Activated T-cell treated with anti-CD3 and anti-CD28 coated beads, Interleukin-2, amount 50 U/mL, for 1 hour (primary cell): ENCODE measurements at places on chromosomes 1 and 21.

GRCh38 chr1:155967341-155968050 is 10.9 kb downstream of the ARHGEF2 start:
- no peak for DNase-seq

GRCh38 chr1:16405441-16405840 is 31.8 kb downstream of the SPATA21 start:
- no peak for DNase-seq

- DNase-seq = no peak
These were observed 15.2 kb upstream of the HMCN1 start for GRCh38 chr1:185719021-185719420.

- DNase-seq = no peak
These were observed 55.9 kb downstream of the SIK1 start for GRCh38 chr21:43370888-43371570.

GRCh38 chr1:26353976-26354820 is at the start of gene CRYBG2:
Gene CRYBG2, minus strand, starts transcription at chr1:26354130. Its CDS starts 7,473 bp downstream, at chr1:26346657.
- DNase-seq = no peak

- DNase-seq = no peak
These were observed 129.6 kb upstream of the HOOK1 start for GRCh38 chr1:59685101-59685500.

- no peak for DNase-seq
These were observed 1.1 kb upstream of the SLC1A7 start for GRCh38 chr1:53143527-53143926.

DNA sequence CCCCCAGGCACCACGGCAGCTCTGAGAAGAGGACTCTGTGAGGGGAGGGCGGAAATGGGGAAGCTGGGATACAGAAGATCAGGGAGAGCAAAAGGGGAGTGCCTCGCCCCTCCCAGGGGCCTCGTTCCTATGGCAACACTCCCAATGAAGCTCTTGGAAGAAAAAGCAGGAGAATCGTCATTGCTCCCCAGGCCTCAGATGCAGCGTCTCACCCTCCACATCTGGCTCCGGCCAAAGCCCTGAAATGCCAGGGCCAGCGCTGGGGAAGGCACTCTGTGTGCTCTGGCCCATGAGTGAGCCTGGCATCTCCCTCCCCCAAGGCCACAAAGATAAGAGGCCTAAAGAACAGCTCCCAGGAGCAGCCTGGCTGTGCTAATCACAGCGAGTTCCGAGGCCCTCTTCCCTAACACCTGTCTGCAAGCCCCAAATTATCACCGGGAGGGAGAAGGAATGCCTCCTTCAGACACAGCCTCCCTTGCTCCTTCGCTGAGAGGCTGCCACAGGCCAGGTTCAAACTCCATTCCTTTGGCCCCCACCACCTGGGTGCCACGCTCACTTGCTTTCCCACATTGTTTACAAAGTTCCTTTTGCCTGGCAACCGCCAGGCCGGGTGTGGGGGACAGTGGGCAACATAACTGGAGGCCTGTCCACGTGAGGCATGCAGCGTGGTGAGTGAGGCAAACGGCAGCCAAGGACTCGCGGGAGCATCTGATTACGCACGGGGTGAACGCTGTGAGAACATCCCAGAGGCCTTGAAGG is 27.8 kb downstream of the ECE1 start:
- DNase-seq = no peak

DNA sequence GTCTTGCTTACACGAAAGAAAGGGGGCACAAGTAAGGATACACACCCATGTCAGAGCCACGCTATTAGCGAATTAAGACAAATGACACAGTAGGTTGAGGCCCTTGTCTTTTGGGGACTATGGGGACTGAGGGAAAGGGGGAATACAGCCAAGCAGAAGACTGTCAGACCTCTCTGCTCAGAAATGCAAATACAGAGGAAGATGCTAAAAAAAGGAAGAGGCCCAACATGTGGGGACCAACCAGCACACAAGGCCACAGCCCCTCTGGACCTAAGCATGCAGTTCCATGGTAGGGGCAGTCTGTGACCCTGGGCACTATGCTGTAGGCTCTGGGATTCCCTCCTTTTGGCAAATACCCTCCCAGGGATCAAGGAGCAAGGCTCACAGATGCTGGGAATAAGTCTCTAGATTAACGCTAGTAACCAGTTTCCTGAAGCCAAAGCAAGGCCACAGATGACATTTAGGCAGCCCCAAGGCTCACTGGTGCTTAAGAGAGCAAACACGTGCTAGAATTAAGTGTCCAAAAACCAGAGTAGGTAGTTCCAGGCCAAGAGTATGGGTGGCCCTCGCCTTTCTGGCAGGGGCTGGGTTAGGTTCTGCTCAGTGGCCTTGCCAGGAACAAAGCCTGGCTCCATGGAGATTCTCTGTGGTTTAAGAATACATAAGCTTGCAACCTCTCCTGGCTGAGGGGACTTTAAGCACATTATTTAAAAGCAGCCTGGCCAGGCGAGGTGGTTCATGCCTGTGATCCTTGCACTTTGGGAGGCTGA is 38.2 kb downstream of the RABIF start:
- no peak for DNase-seq

DNA sequence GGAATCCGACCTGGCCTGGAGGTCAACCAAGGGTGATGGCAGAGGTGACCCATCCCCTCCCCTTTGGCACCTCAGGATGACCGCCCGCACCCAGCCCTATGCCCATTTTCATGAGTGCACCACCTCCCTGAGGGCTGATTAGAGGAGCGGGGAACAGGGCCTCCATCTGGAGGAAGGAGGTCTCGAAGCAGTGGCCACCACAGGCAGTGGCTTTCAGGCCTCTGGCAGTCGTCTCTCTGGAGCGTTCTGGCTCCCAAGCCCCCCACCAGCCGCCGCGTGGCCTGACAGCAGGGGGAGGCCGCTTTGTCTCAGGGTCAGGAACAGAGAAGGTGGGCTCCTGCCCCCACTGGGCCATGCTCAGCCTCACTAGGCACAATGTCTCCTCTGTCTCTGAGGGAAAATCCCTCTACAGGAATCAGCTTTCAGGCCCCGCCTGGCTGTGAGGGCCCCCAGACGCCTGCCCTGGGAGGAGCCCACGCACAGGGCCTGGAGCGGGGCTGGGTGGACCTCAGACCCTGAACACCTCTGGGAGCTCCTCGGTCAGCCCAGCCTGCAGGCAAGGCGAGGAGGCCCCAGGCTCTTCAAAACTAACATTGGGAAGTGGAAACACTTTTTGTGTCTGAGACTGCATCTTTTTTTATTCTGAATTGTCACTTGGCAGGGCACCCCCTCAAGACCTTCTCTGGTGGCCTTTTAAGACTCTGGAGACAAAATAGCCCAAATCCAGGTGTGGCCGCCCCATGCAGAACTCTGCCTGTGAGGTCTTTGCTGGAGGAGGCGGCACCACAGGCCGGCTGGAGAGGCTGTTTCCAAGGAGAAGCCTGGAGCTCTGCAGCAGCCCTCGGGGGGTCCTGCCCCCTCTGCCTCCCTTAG is 127.7 kb upstream of the ARHGEF16 start:
- no peak for DNase-seq

DNA sequence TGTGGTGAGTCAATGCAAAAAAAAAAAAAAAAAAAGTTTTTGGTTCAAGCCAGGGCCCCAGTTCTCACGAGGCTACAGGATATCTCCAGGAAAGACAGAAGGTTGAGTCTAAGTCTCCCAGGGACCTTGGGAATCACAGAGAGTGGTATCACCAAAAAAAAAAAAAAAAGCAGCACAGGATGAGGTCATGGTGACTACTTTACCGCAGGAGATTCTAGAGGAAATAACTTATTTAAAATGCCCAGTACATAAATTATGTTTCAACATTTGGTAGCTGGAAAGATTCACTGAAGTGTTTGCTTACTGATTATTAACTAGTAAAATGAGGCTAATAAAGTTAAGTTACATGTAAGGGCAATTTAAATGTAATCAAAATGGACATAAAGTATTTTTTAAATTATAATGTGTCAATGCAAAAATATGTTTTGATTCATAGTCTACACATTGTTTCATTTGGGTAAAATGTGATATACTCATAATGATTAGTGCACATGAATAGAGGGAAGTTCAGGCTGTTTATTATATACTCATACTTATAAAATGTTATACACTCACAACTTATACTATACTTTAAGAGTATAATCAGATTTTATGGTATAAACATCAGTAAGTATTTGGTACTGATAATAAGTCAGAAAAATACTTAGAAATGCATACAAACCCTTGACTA is 84.1 kb downstream of the PLPPR5 start:
- no peak for DNase-seq
